ENCODE measurements at places on chromosomes 2 and 18.
A peak's percentile ranks its signal among the peaks of the same experiment; 100 is the strongest.

GRCh38 chr2:47658646-47659320, 124.2 kb upstream of the MSH6 start:
- DNase-seq, result no peak

DNA sequence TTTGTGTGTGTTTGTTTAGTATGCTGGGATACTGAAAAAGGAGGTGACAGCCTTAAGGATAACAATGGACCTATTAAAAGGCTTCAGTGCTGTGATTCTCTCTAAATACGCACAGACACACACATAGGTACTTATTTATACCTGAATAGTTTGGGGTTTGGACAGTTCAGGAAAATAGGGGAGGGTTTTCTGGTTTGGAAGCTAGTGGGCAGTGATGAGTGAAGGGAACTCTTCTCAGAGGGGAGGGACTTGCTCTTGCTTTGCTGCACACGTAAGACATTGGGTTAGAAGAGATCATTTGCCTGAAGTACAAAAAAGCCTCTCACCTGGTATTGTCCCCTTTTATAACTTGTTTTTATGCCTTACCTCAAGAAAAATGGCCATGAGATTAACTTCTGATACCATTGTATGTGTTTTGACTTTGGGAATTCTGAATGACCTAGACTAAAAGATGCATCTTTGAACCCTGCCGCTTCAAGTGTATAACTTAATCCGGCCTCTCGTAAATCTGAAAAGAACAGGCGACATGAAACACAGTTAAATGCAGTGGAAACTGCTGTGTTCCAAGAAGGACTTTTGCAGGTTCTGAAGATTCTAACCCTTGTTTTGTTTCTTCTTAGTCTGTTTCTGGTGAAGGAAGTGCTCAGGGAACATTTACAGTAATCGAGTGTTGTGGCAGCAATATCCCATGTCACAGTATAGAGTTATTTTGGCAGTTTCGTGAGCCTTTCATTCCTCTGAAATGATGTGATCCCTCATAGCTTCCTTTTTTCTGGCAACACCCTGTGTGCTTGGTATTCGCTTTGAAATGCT, 2.5 kb downstream of the CRIM1 start:
- DNase-seq, result no peak

DNA sequence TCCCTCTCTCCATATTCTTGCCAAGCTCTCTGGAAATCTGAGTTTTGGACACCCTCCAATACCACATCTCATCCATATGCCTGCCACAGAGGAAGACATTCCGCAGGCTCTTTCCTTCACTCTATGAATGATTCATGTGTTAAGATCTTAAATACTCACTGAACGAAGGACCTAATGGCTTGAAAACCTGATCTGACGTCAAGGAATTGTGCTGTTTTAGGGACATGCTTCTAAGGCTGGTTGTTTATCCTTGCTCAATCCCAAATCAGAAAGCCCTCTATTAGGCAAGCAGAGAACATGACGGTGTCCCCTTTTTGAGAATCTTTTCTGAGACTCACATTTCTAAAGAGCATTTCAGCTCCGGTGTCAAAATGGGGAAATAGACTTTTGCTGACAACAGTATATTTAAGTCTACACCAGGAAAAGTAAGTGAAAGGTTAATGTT, 83.7 kb upstream of the GALNT5 start:
- no peak for DNase-seq

DNA sequence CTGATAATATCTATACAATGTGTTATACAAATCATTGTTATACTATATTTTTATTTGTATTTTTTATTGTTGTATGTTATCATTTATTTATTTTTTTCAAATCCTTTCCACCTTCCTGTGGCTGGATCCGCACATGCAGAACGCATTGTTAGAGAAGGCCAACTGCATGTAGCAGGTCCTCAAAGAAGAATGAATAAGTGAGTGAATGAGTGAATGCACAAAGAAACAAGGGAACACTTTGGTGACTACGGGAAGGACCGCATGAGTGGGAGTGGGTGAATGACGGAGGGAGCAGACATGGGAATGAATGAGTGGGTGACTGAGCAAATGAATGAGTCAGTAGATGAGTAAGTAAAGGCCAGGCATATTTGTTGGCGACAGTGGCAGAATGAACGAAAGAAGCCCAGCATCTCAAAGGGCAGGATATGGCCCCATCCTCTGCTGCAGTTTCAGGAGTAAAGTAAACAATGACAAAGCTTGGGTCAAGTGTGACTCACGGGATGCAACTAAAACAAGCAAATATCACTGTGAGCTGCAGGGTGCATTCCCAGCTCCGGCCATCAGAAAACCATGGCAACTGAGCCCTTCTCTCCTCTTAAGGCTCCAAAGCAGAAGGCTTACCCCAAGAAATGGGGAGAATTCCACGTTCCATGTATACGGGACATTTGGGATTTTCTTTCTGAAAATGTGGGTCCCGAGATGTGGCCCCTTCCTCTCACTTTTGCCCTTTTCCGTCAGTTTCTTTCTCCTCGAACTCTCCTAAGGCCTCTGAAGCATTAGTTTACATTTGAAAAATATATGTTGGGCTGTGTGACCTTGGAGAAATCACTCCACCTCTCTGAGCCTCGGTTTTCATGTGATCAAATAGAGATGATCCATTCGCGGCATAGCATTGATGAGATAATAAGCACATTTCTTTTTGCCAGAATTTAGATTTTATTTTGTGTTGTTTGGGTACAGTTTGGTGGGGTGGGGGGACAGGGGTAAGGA, 24.5 kb downstream of the KCNF1 start:
- no peak for DNase-seq

DNA sequence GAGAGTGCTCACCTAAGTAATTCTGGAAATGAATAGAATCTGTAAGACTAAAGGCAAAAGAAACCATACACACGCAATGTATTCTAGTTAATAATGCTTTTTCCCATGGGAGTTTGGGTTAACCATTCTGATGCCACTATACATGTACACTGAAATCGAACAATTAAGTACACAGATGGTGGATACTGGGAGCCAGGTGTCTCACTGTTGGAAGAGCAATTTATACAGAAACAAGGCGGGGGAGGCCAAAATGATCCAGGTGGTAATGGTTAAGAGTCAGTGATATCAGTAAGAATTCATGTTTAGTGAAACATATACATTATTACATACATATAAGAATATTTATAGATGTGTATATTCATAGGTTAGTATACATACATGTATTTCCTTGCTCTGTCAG, 67.2 kb downstream of the TMEM131 start:
- no peak for DNase-seq

- DNase-seq, result no peak
Observed at GRCh38 chr2:101496279-101496678, 21.4 kb upstream of the RFX8 start.

DNA sequence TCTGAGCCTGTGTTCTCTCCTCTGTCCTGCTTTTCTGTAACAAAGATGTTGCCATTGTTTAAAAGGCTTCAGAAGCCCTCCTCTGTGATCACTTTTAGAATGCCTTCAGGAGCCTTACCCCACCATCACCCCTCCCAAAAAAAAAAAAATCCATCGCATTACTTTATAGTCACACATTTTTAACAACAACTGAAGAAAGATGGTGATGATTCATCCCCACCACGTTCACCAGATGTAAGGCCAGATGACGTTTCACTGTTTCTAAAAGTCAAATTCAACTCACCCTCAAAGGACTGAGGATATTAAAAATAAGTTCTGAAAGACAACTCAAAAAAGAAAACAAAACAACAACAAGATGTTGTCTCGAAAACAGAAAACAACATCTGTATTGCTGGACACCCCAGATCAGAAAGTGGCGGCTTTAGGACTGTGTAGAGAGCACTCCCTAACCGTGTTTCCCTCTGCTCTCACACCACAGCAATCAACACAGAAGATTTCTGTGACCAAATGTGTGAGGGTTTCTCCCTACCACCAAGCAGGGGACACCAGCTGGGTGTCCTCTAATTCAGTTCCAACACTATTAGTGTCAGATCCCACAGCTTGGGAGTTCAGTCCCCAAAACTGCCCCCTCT, 61.9 kb upstream of the CREB1 start:
- DNase-seq, result peak; percentile 38

GRCh38 chr18:47990981-47991380, 60.5 kb upstream of the SMAD2 start:
- no peak for DNase-seq

- no peak for DNase-seq
Observed at GRCh38 chr2:188412190-188412589, 120.5 kb downstream of the GULP1 start.

DNA sequence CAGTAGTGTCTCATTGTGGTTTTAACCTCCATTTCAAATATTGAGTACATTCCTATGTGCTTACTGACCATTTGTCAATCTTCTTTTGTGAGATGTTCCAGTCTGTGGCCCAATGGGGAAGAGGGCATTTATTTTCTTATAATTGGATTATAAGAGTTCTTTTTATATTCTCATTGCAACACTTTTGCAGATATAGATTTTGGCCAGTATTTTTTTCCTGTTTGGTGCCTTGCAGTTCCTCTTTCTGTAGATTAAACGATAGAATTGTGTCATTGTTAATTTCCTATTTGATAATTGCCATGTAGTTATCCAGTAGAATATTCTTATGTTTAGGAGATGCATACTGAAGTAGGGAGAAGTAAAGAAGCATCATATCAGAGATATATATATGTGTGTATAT, 56.4 kb upstream of the CYTIP start:
- DNase-seq, result no peak

GRCh38 chr18:3392467-3392855, 57.5 kb upstream of the TGIF1 start:
- DNase-seq, result no peak

GRCh38 chr2:219571311-219572236, at the start of gene OBSL1:
Gene OBSL1, minus strand, starts transcription at chr2:219571539. Its CDS starts 307 bp downstream, at chr2:219571232.
- DNase-seq, result no peak

DNA sequence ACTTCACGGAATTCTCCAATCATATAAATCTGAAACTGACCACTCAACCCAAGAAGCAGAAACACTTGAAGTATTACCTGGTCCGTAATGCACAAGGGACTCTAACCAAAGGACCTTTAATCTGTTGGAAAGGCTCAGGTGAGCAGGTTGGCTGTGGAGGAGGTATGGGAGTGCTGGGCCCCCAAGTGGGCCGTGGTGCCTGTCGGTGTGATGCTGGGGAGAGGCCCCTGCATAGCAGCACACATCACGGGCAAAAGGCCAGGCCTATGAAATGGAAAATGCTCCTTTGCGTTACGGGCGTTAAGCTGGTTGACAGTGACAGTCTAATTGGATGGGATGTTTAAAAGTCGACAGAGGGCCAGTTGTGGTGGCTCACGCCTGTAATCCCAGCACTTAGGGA, 42.6 kb downstream of the GREB1 start:
- no peak for DNase-seq

DNA sequence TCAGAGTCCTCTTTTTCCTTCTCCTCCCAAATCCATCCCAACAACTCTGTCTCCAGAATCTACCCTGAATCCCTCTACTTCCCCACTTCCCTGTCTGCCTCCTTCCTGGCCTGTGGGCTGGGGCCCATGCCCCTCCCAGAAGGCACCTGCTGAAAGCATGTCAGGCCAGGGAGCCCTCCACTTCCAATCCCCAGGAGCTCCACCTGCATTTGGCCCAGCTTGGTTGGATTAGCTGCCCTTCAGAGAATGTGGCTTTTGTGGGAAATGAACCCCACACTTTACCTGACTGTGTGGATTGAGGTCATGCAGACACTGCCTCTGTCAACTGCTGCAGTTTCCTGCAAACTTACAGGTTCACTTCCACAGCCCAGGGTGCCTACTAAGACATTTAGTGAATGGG, 58.5 kb downstream of the ACOXL start:
- no peak for DNase-seq

- DNase-seq, result no peak
Observed at GRCh38 chr2:149446748-149447147, 116.4 kb downstream of the LYPD6 start.

DNA sequence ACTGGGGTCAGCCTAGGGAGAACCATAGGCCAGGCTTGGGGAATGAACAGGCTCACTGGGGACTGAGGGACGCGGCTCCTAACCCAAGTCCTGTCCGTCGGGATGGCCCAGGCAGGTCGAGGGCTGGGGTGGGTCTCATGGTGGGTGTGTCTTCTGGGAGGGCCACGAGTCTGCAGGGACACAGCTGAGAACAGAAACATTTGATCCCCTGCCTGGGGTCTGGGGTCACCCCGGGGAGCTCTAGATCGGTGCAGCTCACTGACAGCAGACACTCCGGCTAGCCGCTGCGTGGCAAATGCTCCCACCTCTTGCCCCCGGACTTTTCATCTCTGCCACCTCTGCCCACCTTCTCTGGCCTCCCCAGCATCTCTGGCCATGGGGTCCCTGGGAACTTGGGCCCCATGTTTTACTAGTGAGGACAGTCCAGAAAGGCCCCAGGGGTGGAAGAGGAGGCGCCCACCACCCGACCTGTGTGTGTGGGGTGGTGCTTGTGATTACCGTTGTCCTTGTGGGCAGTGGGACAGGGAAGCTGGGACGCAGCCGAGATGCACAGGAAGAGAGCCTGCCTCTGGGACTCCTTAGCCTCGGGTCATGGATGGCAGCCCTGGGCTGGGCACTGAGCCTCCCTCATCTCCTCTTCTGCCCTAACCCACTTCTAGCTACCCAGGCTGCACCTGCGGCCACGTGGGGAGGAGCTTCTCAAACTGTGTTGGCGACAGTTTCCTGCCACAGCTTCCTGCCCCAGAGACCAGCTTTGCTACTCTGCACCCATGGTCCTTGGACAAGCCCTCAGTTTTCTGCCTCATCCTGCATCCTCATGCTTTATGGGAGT, 4.9 kb downstream of the ZAP70 start:
- no peak for DNase-seq

- no peak for DNase-seq
Observed at GRCh38 chr2:778731-779350, 101.6 kb upstream of the TMEM18 start.

DNA sequence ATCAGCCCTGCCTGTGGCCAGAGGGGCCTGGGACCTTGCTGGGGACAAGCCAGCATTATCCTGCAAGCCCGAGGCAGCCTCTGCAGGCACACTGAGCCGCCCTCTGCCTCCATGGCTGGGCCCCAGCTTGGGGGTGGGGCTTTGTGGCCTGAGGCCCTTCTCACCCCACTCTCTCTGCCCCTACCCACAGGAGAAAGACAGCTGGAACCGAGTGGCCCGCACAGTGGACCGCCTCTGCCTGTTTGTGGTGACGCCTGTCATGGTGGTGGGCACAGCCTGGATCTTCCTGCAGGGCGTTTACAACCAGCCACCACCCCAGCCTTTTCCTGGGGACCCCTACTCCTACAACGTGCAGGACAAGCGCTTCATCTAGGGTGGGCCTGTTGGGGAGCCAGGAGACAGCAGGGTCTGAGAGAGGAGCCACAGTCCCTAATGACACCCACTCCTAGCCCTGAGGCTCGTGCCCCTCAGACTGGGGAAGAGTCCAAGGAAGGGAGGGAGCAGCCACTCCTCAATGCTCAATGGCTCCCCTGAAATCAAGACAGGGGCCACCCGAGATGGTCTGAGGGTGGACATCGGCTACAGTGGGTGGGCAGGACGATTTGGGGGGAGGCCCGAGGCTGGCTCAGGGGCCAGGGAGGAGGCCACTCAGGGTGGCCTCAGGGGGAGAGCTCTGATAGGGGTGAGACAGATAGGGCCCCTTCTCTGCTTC, 4.4 kb upstream of the CHRNG start:
- DNase-seq, result no peak

GRCh38 chr18:23107718-23108117, 27.6 kb upstream of the CABLES1 start:
- no peak for DNase-seq

- DNase-seq, result no peak
Observed at GRCh38 chr2:189858291-189858690, 74.0 kb downstream of the PMS1 start.

All from GM12864 (cell line).